ENCODE measurements at places on chromosomes 12 and 14.
A peak's percentile ranks its signal among the peaks of the same experiment; 100 is the strongest.

DNA sequence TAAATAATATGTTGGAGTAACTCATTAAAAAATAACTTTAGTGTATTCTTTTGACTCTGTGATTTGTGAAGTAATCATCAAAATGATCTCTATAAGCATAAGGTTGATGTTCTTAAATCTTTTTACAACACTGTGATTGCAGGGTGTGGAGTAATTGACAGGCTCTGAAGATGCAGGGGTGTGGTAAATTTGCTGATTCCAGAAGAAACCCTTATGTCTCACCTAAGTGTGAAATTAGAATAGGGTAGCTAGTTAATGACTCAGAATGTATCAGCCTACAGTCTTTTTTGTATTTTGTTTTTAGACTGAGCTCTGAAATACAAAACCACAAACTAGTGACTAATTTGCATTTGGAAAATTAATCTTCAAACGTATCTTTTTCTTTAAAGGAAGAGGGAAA is 5.9 kb downstream of the PRPF39 start:
- H3K27me3 ChIP-seq, result no peaks in the 10 kb centered on the region
- H3K4me1 ChIP-seq, result peaks cover 67% of the 10 kb centered on the region
- no peak overlapping the region for H3K27ac ChIP-seq
- no peak overlapping the region for H3K4me3 ChIP-seq
- no peaks in the 10 kb centered on the region for H3K36me3 ChIP-seq
- no peak for DNase-seq

- H3K4me3 ChIP-seq, result no peak overlapping the region
- no peaks in the 10 kb centered on the region for H3K36me3 ChIP-seq
- no peak overlapping the region for H3K27ac ChIP-seq
- no peaks in the 10 kb centered on the region for H3K4me1 ChIP-seq
- peak; percentile 23 for DNase-seq
These were observed 360.8 kb downstream of the CCDC91 start for GRCh38 chr12:28550757-28551704.

DNA sequence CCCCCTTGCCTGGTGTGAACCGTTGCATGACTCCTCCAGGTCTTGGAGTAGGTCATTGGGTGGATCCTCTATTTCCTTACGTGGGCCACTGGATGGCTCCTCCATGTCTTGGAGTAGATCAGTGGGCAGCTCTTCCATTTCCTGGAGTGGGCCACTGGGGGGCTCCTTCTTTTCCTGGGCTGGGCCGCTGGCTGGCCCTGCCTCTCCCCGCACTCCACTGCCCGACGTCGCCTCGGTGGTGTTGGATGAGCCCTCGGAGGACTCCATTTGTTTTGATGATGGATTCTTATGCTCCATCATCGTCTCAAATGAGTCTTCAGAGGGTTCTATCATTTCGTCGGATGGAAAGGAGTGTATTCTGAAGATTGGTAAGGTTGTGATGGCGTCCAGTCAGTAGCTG is 19.1 kb downstream of the RTL1 start:
- H3K27ac ChIP-seq, result no peak overlapping the region
- H3K36me3 ChIP-seq, result no peaks in the 10 kb centered on the region
- no peaks in the 10 kb centered on the region for H3K4me1 ChIP-seq
- DNase-seq, result no peak

- H3K4me3 ChIP-seq, result no peak overlapping the region
- H3K27ac ChIP-seq, result no peak overlapping the region
- peaks cover 6% of the 10 kb centered on the region for H3K36me3 ChIP-seq
- no peak for DNase-seq
These were observed 15.0 kb downstream of the ATF1 start for GRCh38 chr12:50778663-50779590.

GRCh38 chr12:39199351-39199750 is 243.6 kb downstream of the KIF21A start:
- no peaks in the 10 kb centered on the region for H3K36me3 ChIP-seq
- H3K4me1 ChIP-seq, result no peaks in the 10 kb centered on the region
- no peak overlapping the region for H3K4me3 ChIP-seq
- H3K27me3 ChIP-seq, result no peaks in the 10 kb centered on the region
- DNase-seq, result no peak
- no peak overlapping the region for H3K27ac ChIP-seq

- DNase-seq, result no peak
- H3K27me3 ChIP-seq, result no peaks in the 10 kb centered on the region
- no peaks in the 10 kb centered on the region for H3K36me3 ChIP-seq
- H3K4me1 ChIP-seq, result no peaks in the 10 kb centered on the region
- no peak overlapping the region for H3K4me3 ChIP-seq
These were observed 231.3 kb upstream of the PWP1 start for GRCh38 chr12:107454109-107454830.

DNA sequence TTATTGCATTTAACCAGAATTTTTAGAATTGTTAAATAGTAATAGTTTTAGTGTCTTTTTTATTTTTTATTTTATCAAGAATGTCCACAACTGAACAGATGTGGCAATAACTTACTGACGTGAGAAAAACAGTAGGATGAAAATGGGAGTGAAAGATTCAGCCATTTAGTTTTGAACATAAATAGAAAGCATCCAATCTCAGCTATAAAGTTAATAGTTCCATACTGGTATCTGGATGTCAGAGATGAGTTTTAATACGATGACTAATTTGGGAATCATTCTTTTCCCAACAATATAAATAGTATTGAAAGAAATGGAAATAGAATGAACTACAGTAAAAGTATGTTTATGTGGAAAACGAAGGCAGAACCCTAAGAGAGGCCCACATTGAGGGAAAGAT is 159.4 kb downstream of the EPS8 start:
- no peaks in the 10 kb centered on the region for H3K4me1 ChIP-seq
- H3K36me3 ChIP-seq, result peaks cover 9% of the 10 kb centered on the region
- no peak for DNase-seq
- peak overlapping the region; percentile 77 for H3K27ac ChIP-seq
- no peak overlapping the region for H3K4me3 ChIP-seq
- H3K27me3 ChIP-seq, result no peaks in the 10 kb centered on the region

DNA sequence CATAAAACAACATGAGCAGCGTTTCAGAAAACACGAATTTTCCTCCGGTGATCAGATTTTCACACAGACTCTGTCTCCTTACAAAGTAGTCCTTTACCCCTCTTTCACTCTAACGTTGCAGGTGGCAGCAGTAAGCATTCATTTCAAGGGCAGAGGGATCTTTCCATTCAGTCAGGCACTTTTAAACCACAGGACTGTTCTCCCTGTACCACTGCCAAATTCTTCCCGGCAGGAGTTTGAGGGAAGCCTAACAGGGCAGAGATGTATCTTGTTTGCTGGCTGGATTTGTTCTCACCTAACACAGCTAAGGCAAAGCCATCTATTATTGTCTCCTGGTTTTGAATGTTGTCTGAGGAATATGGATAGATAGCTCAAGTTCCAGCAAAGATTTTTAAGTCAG is 1187.3 kb upstream of the SEL1L start:
- no peaks in the 10 kb centered on the region for H3K4me1 ChIP-seq
- H3K27me3 ChIP-seq, result no peaks in the 10 kb centered on the region
- H3K4me3 ChIP-seq, result no peak overlapping the region
- H3K36me3 ChIP-seq, result no peaks in the 10 kb centered on the region
- H3K27ac ChIP-seq, result no peak overlapping the region
- DNase-seq, result peak; percentile 15

GRCh38 chr12:4417455-4417854 is 28.2 kb downstream of the FGF6 start:
- H3K4me3 ChIP-seq, result no peak overlapping the region
- DNase-seq, result no peak
- H3K27me3 ChIP-seq, result no peaks in the 10 kb centered on the region
- no peaks in the 10 kb centered on the region for H3K36me3 ChIP-seq

GRCh38 chr12:107080299-107080698 is 13.1 kb downstream of the CRY1 start:
- no peaks in the 10 kb centered on the region for H3K27me3 ChIP-seq
- H3K4me3 ChIP-seq, result no peak overlapping the region
- peaks cover 15% of the 10 kb centered on the region for H3K4me1 ChIP-seq
